ENCODE measurements at places on chromosomes 7 and 10.

GRCh38 chr7:81491573-81491972, 278.3 kb downstream of the HGF start:
- no peak for DNase-seq

DNA sequence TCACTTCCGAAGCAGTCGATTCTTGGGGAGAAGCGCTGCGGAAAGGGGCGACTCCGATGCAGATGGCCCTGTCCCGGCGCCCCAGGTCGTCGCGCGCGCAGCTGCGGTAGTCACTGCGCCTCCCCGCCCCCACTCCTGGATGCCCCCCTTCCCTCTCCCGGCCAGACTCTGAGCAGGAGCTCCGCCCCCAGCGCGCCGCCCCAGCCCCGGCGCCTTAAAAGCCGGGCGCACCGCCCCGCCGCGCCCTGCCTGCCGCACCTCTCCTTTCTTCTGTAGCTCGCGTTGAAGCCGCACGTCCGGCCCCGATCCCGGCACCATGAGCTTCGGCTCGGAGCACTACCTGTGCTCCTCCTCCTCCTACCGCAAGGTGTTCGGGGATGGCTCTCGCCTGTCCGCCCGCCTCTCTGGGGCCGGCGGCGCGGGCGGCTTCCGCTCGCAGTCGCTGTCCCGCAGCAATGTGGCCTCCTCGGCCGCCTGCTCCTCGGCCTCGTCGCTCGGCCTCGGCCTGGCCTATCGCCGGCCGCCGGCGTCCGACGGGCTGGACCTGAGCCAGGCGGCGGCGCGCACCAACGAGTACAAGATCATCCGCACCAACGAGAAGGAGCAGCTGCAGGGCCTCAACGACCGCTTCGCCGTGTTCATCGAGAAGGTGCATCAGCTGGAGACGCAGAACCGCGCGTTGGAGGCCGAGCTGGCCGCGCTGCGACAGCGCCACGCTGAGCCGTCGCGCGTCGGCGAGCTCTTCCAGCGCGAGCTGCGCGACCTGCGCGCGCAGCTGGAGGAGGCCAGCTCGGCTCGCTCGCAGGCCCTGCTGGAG, at the start of gene INA:
Gene INA (plus strand): TSS at position 243 of the 817 bp plus-strand sequence. CDS start 74 bp downstream, at position 317.
- no peak for DNase-seq

- DNase-seq = no peak
These were observed 238.6 kb downstream of the MGMT start for GRCh38 chr10:129705676-129706075.

- no peak for DNase-seq
These were observed 21.5 kb downstream of the HERC4 start for GRCh38 chr10:68053553-68053952.
